ENCODE measurements at places on chromosomes 4 and X.

DNA sequence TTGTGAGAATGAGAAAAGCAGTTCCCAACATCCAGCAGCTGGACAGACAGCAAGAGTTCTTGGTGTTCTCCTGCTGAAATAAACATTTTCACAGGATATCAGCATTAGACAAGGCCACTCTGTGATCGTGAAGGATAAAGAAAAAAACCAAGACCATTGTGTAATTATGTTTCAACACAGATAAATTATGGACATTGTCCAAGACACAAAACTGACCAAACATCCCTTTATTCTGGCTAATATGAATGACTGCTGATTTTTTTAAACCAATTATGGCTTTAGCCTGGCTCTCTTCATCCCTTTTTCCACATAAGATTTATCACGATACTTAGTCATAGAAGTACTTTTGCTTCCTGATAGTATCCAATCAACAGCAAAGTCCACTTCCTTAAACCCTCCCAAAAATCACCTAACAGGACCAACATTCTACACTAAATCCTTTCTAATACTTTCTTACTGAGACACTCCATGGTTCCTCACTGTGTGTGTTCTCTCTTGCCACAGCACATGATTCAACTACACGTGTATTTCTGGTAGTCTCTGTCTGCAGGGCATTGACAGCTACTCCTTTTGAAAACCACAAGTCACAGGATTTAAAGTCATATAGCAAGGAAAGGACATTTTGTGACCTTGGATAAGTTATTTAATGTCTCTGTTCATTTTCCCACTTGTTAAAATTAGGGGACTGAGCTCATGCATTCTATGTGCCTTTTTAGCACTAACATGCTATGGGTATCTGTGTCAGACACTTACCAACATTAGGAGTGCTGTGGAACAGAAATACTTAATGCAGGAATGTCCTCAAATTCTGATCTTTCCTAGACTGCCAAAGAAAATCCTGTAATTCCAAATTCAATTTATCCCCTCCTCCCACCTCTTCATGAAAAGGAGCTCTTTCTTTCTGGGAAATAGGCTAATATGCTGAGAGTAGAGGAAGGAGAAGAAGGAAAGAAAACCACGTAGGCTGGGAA lies 137.2 kb upstream of the PGRMC2 start:
- no peak overlapping the region for H3K27ac ChIP-seq
- H3K36me3 ChIP-seq: no peaks in the 10 kb centered on the region
- DNase-seq: no peak
- H3K27me3 ChIP-seq: no peaks in the 10 kb centered on the region

GRCh38 chr4:15162465-15163283 lies 160.4 kb downstream of the CPEB2 start:
- no peak overlapping the region for H3K27ac ChIP-seq
- H3K27me3 ChIP-seq: no peaks in the 10 kb centered on the region
- H3K4me3 ChIP-seq: no peak overlapping the region
- peaks cover 14% of the 10 kb centered on the region for H3K4me1 ChIP-seq

DNA sequence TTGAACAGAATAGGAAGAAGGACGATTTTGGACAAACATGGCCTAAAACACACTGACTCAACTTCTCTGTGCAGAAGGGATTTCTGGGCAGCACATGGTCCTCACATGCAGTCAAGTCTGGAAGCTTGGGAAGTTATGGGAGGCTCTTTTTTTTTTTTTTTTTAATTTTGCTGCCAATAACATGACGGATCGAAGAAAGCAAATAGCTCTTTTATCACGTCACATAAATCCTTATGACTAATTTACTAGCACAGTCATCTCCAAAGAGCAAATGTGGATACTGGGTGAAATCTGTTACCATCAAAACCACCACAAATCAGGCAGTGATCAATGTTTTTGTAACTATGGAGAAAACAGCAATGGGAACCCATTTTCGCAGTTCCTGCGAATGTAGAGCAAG lies 193.3 kb upstream of the FAM9B start:
- H3K4me1 ChIP-seq: peaks cover 2% of the 10 kb centered on the region
- H3K4me3 ChIP-seq: no peak overlapping the region
- H3K27me3 ChIP-seq: no peaks in the 10 kb centered on the region
- peaks cover 3% of the 10 kb centered on the region for H3K36me3 ChIP-seq
- H3K27ac ChIP-seq: no peak overlapping the region

- no peaks in the 10 kb centered on the region for H3K4me1 ChIP-seq
- no peak for DNase-seq
- no peak overlapping the region for H3K4me3 ChIP-seq
- H3K27ac ChIP-seq: no peak overlapping the region
- peaks cover 21% of the 10 kb centered on the region for H3K27me3 ChIP-seq
- no peaks in the 10 kb centered on the region for H3K36me3 ChIP-seq
These were observed 117.4 kb downstream of the TMA16 start for GRCh38 chr4:163611784-163612445.

DNA sequence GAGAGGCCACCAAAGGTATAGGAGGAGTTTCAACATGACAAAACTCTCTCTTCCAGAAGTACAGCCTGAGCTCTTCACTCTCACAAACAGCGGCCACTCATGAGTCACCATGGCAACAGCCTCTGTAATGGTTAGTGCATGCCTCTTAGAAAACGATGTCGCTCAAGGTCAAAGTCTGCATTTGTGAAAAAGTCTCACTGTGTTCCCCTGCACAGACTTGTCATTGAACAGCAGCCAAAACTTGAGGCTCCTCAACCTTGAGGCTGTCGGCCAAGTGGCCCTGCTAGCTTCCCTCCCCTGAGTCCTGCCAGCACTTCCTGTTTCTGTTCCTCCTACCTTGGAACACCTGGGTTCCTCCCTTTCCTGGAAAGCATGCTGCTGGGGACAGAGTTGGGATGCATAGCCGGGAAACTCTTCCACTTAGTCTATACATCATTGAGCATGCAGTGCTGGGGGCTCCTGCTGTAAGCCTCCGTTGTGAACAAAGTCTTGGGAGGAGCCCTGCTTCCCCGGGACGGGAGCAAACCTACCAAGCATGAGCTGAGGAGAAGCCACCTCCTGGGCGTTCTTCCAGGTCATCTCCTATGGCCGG lies 66.6 kb downstream of the ING2 start:
- peaks cover 14% of the 10 kb centered on the region for H3K4me1 ChIP-seq
- no peak overlapping the region for H3K4me3 ChIP-seq
- no peaks in the 10 kb centered on the region for H3K36me3 ChIP-seq
- H3K27ac ChIP-seq: no peak overlapping the region
- no peak for DNase-seq
- peaks cover 18% of the 10 kb centered on the region for H3K27me3 ChIP-seq

- no peaks in the 10 kb centered on the region for H3K36me3 ChIP-seq
- H3K4me1 ChIP-seq: peaks cover 6% of the 10 kb centered on the region
- DNase-seq: peak; percentile 71
- no peak overlapping the region for H3K4me3 ChIP-seq
- no peak overlapping the region for H3K27ac ChIP-seq
These were observed 660.3 kb upstream of the PITX2 start for GRCh38 chr4:111283066-111283677.

- peaks cover 2% of the 10 kb centered on the region for H3K27me3 ChIP-seq
- no peak overlapping the region for H3K27ac ChIP-seq
- no peaks in the 10 kb centered on the region for H3K36me3 ChIP-seq
- no peak for DNase-seq
These were observed 24.3 kb downstream of the SMIM20 start for GRCh38 chr4:25938366-25938765.

DNA sequence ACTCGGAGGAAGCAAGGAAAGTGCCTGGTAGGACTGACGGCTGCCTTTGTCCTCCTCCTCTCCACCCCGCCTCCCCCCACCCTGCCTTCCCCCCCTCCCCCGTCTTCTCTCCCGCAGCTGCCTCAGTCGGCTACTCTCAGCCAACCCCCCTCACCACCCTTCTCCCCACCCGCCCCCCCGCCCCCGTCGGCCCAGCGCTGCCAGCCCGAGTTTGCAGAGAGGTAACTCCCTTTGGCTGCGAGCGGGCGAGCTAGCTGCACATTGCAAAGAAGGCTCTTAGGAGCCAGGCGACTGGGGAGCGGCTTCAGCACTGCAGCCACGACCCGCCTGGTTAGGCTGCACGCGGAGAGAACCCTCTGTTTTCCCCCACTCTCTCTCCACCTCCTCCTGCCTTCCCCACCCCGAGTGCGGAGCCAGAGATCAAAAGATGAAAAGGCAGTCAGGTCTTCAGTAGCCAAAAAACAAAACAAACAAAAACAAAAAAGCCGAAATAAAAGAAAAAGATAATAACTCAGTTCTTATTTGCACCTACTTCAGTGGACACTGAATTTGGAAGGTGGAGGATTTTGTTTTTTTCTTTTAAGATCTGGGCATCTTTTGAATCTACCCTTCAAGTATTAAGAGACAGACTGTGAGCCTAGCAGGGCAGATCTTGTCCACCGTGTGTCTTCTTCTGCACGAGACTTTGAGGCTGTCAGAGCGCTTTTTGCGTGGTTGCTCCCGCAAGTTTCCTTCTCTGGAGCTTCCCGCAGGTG lies 637 bp downstream of the AR start:
- DNase-seq: no peak
- H3K4me3 ChIP-seq: peak overlapping the region; percentile 69
- H3K36me3 ChIP-seq: no peaks in the 10 kb centered on the region
- no peak overlapping the region for H3K27ac ChIP-seq
- H3K4me1 ChIP-seq: peaks cover 13% of the 10 kb centered on the region

- no peak overlapping the region for H3K4me3 ChIP-seq
- no peaks in the 10 kb centered on the region for H3K36me3 ChIP-seq
- H3K27me3 ChIP-seq: no peaks in the 10 kb centered on the region
- DNase-seq: no peak
These were observed 17.4 kb upstream of the PDCL2 start for GRCh38 chr4:55609393-55609866.

DNA sequence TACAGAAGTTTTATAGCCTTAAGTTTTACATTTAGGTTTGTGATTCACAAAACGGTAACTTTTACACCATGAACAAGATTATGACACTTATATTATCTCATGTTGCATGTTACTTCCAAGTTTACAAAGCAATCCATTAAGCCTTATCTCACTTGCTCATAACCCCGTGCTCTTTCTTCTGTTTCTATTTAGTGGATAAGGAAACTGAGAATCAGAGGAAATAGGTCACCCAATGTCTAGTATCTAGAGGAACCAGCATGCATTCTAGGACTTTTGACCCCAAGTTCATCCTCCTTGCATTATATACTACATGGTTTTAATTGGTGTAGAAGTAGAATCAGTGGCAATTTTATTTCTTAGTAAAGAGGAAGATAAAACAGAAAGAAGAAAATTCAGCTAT lies 67.0 kb upstream of the ANXA3 start:
- DNase-seq: no peak
- peaks cover 19% of the 10 kb centered on the region for H3K36me3 ChIP-seq
- no peaks in the 10 kb centered on the region for H3K27me3 ChIP-seq
- no peak overlapping the region for H3K4me3 ChIP-seq
- H3K27ac ChIP-seq: no peak overlapping the region
- peaks cover 12% of the 10 kb centered on the region for H3K4me1 ChIP-seq

- H3K36me3 ChIP-seq: no peaks in the 10 kb centered on the region
- H3K27me3 ChIP-seq: no peaks in the 10 kb centered on the region
- DNase-seq: no peak
- no peak overlapping the region for H3K4me3 ChIP-seq
- no peak overlapping the region for H3K27ac ChIP-seq
These were observed 34.5 kb downstream of the ACE2 start for GRCh38 chrX:15566244-15566643.

DNA sequence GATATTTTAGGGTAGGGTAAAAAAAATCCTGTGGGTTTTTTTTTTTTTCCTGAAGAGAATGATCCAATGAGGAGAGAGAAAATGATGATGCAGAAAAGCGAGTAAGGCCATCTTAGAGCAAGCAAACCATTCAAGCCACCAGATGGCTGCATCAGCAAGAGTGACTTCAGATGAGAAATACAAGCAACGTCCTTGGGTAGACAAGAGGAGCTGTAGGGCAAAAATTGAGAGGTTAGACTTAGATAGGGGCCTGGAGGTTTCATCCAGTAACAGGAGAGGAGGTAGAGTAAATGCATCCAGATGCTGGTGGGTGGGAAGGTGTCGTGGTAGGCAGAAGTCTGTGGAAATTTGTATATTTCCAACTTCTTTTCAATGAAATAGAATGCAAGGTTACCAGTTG lies 14.6 kb downstream of the FTHL17 start:
- H3K27me3 ChIP-seq: no peaks in the 10 kb centered on the region
- no peak overlapping the region for H3K27ac ChIP-seq
- H3K4me3 ChIP-seq: no peak overlapping the region
- no peaks in the 10 kb centered on the region for H3K36me3 ChIP-seq

- no peaks in the 10 kb centered on the region for H3K27me3 ChIP-seq
- H3K4me3 ChIP-seq: peak overlapping the region; percentile 85
- no peak for DNase-seq
- no peak overlapping the region for H3K27ac ChIP-seq
- peaks cover 20% of the 10 kb centered on the region for H3K4me1 ChIP-seq
- H3K36me3 ChIP-seq: no peaks in the 10 kb centered on the region
These were observed 1.4 kb upstream of the UFSP2 start for GRCh38 chr4:185426960-185427688.

DNA sequence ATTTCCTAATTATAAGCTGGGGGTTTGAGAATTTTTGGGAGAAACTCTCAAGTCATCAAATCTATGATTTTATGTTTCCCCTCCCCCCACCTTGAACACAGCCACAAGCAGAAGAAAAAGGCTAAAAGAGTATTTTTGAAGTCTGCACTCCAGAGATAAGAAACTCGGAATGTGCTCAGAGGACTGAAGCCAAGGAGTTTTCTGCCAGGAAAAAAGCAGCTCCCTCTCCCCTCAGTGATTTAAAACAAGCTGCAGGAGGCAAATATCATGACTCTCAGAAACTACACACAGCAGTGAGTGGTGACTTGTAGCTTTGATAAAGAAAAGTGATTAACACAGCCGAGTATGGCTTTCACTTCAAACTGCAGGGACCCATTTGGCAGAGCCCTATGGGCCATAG lies 800.2 kb upstream of the FTHL17 start:
- no peaks in the 10 kb centered on the region for H3K27me3 ChIP-seq
- peaks cover 34% of the 10 kb centered on the region for H3K4me1 ChIP-seq
- peak overlapping the region; percentile 90 for H3K27ac ChIP-seq
- peaks cover 7% of the 10 kb centered on the region for H3K36me3 ChIP-seq

- H3K27me3 ChIP-seq: no peaks in the 10 kb centered on the region
- peaks cover 15% of the 10 kb centered on the region for H3K4me1 ChIP-seq
- H3K4me3 ChIP-seq: peak overlapping the region; percentile 58
These were observed 19.3 kb upstream of the CSF2RA start for GRCh38 chrX:1249101-1249887.

- no peak overlapping the region for H3K4me3 ChIP-seq
- no peak for DNase-seq
- no peaks in the 10 kb centered on the region for H3K36me3 ChIP-seq
- H3K4me1 ChIP-seq: no peaks in the 10 kb centered on the region
- no peak overlapping the region for H3K27ac ChIP-seq
These were observed 34.7 kb downstream of the GLRA2 start for GRCh38 chrX:14564058-14564457.

DNA sequence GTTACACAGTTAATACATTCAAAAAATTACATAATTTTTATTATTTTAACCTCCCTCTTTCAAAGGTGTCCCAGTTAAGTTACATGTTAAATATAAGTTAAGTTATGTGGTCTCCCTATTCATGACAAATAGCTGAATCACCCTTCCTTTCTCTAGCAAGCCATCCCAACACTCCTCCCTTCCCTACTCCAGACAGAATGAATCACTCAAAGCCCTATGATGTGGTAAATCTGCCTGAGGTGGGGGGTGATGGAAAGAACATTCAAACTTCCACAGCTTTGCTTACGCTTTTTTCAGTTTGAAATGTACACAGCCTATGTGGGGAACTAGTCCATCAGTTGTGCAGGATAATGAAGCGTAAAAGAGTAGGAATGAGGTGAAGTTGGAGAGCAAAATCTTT lies 90.2 kb downstream of the CXCL13 start:
- H3K27me3 ChIP-seq: no peaks in the 10 kb centered on the region
- no peak overlapping the region for H3K27ac ChIP-seq
- no peaks in the 10 kb centered on the region for H3K36me3 ChIP-seq
- H3K4me3 ChIP-seq: no peak overlapping the region

Measured in mesothelial cell of epicardium (in vitro differentiated cells).